ENCODE measurements at places on chromosomes 5 and 9.

DNA sequence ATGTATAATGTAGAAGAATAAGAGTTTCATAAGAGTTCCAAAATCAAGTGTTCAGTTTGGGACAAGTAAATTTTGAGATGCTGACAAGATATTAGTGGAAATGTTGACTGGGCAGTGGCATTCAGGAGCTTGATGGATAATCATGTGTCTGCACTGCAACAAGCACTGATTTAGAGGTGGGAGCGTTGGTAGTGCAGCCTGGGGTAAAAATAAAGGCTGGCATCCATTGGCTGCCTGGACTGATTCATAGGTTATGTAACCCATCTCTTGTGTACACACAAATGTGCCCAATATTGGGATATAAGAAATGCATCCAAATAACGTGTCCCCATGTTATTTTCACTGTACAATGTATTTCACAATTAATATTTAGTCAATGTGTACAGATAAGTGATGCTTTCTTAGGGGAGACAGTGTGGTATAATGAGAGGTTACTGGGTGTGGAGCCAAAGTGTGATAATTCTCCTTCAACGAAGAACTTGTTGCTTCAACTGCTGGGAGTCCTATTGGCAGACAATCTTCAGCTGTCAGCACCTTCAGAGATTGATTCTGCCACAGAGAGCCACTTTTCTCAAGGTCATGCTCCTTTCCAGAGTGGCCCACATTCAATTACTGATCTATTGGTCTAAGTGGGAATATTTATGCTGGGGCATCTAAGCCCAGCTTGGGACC is 20.9 kb upstream of the SMC2 start:
- no peak for DNase-seq

DNA sequence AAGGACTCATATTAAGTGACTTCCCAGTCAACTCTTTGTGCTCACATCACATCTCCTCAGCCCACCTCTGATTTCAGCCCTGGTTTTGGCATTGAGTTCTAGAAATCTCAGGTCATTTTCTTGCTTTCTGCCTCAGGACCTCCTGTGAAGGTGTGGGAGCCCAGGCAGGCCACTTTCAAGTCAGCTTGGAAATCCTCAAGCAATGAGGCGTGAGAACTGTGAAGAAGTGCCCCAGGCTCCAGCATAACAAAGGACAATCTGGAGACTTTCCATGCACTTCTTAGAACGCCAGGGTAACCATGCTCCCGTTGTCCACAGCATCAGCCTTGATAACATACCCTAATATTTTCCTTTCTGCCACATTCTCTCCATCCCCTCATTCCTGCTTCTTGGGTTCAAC is 131.2 kb upstream of the MAP3K1 start:
- no peak for DNase-seq

DNA sequence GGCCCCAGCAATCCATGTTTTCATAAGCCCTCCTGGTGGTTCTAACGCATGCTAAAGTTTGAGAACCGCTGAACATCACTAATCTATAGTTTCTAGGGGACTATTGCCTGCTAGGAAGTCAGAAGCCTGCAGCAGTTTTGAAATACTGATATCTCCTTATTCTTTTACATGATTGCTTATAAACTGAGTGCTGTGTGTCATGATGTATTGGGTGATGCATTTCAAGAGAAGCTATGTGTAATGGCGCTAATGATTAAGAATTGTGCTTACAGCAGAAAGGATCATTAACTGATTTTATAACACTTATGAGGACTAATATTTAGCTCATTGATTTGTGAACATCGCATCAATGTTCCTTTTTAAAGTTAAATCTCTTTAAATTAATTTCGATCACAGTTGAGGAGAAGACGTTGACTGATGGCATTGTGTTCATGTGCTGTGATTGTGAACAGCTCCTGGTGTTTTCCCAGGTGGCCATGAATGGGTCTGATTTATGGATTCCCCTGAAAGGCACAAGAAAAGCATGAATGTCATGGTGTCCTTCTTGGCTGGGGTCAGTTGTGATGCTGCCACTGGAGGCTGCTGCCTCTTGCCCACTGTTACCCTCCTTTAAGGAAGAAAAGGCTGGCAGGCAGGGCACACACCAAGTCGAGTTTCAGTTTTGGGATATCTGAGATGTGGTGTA is 12.0 kb upstream of the DAP start:
- DNase-seq: no peak

DNA sequence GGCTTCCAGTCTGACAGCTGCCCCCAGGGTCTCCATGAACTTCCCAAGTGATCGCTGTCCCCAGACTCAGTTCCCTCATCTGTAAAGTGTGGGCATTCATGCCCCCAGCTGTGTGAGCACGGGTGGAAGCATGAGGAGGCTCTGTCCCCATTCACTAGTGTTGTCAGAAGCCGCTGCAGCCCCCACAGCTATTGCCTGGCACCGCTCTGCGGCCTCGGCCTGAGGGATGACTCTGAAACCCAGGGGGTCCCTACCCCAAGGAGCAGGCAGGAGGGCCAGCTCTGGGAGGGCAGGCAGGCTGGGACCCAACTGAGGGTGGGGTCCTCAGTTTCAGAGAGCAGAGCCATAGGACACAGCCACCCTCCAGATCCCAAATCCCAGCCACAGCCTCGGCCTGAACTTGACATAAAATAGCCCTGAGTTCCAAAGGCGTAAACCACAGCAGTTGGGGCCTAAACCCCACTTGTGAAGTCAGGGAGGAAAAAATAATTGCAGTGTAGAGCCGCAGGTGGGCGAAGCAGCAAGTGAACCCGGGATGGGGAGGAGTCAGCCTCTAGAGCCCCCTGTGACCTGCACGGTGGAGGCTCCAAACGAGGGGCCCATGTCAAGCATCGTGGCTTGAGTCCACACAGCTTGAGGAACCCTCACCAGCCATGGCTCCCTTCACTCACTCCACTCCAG is 66.0 kb upstream of the ADAMTS2 start:
- no peak for DNase-seq

DNA sequence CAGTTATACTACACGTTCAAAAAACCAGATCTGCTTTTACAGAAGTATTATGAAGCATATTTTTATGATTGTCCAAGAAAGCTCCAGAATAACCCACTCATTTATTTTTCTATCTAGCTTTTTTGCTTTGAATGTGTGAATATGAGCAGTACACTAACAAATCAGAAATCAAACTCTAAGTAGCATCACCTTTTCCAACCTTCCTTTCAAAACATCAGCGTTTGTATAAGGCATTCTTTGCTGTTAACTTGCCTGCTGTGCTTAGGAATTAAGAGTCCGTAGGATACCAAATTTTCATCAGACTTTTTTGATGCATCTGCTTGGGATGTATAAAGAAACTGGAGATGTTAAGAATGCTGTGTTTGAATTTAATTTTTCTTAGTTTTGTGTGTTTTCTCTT is 3.8 kb downstream of the TLE4 start:
- DNase-seq: no peak

GRCh38 chr5:173823274-173823644 is 64.9 kb upstream of the CPEB4 start:
- DNase-seq: no peak
